Foreskin fibroblast (primary cell): ENCODE measurements at places on chromosomes 1 and 21.

GRCh38 chr1:53336146-53336545 is 8.3 kb upstream of the LRP8 start:
- DNase-seq: no peak

DNA sequence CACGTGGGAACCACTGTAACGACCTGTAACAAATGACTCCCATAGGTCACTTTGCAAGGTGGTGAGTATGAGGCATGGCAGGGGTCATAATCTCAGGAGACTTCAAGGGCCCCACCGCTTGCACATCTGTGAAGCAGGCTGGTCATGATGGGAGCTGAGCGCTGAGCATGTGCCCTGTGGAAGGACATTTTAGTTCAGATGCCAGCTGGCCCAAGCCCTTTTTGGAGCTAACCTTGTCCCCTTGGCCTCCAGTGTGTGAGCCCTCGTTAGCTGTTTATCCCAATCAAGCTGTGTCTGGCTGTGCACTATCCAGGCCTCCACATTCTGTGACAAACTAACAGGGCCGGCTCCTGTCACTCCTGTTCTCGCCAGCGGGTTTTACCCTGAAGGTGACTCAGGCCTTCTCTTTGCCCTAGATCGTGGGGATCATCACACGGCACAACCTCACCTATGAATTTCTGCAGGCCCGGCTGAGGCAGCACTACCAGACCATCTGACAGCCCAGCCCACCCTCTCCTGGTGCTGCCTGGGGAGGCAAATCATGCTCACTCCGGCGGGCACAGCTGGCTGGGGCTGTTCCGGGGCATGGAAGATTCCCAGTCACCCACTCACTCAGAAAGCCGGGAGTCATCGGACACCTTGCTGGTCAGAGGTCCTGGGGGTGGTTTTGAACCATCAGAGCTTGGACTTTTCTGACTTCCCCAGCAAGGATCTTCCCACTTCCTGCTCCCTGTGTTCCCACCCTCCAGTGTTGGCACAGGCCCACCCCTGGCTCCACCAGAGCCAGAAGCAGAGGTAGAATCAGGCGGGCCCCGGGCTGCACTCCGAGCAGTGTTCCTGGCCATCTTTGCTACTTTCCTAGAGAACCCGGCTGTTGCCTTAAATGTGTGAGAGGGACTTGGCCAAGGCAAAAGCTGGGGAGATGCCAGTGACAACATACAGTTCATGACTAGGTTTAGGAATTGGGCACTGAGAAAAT is 7.6 kb downstream of the NPPA start:
- DNase-seq: no peak

DNA sequence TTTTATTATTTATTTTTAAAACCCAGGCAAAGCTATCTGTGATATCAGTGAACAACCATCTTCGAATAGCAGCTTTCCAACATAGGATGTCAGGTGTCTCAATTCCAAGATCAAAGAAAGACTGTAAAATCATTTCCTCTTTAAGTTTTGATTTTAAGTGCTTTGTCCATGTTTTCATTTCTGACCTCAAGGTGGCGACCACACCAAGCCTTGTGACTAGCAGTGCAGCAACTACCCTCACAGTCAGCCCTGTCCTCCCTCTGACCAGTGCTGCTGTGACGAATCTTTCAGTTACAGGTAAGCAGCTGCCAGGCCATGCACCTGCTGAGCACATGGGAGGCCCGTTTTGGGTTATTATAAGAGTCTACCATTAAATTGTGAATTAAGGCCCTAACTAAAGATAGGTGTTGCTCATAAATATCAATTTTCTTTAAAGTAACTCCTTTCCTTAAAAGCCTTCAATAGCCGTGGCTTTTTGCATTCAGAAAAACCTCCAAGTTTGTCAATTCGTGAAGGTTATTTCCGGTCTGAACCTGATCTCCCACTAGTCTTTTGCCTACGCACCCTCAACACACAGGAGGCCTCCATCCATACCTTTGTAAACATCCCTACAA is 117.0 kb downstream of the CD247 start:
- peak; percentile 65 for DNase-seq

DNA sequence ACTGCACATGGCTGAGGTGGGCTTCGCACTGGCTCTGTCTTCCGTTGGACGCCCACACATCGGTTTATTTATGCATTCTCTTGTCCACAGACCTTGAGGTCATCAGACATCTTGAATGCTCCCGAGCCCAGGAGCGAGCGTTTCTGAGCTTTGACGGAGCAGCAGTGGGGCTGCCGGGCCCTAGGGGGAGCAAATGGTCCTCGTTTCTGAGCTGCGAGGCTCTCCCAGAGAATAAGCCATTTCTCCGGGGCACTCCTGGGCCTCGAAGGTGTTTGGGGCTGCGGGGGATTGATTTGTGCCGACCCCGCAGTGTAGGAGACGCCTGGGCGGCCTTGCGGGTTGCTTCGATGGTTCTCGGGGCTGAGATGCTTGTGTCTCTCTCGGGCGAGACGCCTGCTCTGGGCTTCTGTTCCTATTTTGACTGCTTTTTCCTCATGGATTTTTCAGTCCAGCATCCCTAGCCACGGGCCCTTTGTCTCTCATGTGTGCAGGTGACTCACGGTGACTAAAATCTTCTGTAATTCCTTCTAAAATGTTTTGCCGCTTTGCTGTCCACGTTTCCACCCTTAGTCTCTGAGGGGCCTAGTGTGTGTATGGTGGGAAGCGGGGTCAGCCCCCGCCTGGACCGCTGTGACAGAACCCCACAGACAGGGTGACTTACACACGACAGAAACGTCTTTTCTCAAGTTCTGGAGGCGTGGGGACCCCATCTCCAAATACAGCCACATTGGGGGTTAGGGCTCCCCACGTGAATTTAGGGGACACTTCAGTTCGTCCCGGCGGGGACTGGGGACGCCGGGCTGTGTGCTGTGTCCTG is 62.1 kb downstream of the FAAP20 start:
- peak; percentile 86 for DNase-seq

- DNase-seq: peak; percentile 54
Measured at GRCh38 chr1:200206761-200207160, 179.3 kb downstream of the NR5A2 start.

DNA sequence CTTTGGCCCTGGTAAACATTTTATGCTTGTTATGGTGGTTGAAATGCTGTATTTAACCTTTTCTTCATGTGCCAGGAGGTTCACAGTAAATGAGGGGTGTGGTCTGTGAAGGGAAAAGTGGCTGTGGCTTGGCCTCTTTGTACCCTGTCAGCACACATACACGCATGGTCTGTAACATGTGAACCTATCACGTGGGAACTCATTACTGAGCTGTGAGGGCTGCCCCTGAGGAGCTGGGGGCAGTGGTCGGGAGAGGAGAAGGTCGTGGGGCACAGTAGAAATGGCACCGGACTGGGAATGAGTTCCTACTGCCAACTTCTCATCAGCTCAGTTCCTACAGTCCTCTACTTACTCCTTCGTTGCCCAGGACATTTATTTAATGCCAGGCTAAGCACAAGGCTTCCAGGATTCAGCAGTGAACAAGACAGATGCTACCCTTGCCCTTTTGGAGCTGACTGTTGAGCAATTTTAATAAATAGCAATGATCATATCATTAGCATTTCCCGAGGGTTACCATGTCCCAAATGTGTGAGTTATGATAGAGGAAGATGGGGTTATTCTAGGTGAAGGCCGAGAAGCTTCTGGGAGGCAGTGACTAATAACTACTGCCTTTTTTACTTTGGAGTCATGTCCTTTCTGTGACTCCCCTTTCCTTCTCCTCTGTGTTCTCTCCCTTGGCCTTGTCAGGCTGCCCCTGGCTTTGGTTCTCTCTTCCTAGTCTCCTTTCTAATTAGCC is 38.8 kb downstream of the DDR2 start:
- DNase-seq: peak; percentile 92

DNA sequence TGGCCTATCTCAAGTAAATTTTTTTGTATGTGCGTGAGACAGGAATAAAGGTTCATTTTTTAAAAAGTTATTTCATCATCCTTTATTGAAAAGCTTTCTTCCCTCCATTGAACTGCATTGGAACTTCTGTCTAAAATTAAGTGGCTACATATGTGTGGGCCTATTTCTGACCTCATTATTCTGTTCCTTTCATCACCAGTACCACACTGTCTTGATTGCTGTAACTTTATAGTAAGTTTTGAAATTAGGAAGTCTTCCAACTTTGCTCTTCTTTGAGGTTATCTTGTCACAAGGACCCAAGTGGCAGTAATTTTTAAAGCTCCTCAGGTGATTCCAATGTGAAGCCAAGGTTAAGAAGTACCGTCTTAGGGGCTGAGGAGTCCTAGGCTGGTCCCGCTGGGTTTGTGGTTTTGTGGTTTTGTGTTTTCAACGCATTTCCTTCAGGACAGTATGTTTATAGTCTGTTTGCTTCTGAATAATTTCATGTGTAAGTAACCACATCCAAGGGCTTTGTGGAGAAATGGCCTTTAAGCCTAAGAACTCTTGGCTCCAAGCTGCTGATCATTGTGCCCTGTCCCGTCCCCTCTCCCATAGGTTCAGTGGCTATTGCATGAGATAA is 12.4 kb upstream of the SCAF4 start:
- no peak for DNase-seq

- DNase-seq: no peak
Measured at GRCh38 chr1:187070076-187070475, 241.3 kb downstream of the PLA2G4A start.

DNA sequence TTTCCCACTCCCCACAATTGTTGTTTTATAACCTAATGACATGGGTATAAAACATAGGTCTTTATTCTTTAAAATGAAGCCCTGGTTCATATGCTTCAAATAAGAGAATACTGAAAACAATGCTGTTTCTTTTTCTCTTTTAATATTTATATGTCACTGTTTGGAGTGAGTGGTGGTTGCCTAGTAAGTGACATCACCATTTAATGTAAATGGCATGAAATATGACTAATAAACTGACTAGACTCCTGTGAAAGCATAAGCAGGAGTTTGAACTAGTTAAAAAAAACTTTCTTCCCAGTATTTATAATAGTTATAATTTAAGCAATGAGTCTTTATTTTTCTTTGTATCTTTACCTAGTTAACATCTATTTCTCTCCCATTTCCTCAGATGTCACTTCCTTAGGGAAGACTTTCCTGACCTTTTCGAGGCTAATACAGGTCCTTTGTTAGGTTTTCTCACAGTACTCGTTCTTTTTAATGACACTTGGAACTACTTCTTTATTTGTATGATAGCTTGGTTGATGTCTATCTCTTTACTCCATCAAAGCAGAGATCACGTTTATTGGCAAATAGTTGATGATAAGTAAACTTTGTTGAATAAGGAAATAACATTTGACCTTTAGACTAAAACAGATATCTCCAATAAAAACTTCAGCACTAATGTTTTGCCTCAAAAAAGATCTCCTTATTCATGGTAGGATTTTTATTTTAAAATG is 105.4 kb upstream of the PDC start:
- peak; percentile 2 for DNase-seq

DNA sequence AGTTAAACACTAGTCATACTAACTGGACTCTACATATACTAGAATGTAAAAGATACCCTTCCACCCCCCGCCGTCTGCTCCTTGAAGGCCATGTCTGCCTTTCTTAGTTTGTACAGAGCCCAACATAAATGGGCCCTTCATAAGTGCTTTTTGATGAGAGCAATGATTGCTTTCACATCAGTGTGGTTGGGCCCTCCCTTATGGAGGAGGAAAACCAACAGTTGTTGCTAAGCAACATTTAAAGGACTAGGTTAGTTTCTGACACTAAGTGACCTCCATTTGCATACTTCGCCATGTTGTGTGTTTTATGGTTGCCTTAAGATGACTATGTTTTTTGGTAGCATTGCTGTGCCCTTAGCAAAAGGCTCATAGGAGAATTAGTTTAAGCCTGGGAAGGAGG is 182.0 kb upstream of the SGIP1 start:
- no peak for DNase-seq

DNA sequence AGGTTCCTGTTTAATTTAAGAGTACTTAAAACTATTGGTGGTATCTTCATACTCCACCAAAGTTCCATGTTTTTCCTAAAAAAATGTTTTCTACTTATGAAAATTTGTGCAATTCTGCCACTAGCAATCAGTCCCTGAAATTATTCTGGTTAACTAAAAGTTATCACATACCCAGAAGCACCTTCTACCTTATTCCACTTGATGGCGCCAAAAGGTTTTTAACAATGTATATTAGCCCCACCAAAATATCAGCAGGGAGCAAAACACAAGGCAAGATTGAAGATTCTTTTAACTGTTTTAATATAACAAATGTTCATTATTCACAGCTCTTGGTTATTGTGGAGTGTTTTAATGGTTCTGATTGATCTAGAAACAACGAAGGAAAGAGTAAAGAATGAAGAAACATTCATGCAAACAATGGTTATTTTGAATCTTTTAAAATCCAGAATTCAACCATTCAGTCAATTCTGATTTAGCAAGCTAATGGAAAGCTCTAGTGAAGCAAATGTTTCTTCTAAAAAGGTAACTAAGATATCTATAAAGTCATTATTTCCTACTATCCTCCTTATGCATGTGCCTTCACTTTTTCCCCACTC is 67.2 kb downstream of the TTLL7 start:
- DNase-seq: peak; percentile 76

DNA sequence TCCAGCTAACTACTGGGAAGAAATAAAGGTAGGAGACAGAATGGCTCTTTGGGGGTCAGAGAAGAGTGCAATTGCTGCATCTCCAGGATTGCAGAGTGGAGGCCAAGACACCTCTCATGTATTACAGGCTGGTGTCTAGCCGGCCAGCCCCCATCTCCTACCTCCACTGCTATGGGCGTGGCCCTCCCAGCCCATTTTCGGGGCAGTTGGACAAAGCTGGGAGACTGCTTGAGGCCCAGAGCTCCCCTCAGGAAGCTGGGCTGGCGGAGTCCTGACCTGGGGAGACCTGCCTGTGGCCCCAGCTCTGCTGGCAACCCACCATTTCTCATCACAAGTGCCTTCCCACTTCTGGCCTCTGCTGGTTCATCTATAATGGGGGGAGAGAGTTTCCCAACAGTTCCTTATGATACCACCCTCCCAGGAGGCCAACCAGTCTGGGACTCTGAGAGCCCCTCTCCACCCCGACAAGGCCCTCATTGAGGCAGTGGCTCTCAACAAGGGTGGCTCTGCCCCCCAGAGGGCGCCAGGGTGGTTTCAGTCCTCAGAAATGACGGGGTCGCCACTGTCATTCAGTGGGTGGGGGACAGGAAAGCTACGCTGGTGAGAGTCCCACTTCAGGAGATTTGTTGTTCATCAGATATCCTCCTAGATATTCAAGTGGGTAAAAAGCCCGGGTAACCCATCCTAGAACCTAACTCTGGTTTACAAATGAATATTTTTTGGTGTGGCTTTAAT is 11.5 kb downstream of the RAP1GAP start:
- DNase-seq: no peak
